ENCODE measurements at places on chromosomes 7 and 10. TPM values are rescaled to one million over a fixed set of nuclear protein-coding genes. Genes with fewer than 3 reads are reported as not detected.
A peak's percentile ranks its signal among the peaks of the same experiment; 100 is the strongest.

DNA sequence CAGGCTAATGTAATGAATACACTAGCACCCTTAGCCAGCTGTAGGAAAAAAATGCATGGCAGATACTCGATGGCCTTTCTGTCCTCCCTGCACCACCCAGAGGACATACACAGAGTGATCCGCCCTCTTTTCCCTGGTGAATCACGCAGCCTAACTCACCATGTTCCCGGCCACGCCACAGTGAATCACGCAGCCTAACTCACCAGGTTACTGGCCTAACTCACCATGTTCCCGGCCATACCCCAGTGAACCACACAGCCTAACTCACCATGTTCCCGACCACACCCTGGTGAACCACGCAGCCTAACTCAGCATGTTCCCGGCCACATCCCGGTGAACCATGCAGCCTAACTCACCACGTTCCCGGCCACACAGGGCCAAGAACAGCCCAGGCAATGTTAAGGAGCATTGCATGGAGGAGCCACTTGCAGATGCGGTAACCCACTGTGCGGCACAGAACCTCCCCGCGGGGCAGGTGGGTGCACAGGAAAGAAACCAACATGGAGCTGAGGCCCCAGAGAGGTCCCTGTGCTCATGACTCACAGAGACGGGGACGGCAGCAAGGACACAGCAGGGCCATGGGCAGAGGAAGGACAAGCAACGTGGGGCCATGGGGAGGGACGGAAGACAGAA lies 508.5 kb downstream of the DNAJB6 start:
- DNase-seq = no peak

DNA sequence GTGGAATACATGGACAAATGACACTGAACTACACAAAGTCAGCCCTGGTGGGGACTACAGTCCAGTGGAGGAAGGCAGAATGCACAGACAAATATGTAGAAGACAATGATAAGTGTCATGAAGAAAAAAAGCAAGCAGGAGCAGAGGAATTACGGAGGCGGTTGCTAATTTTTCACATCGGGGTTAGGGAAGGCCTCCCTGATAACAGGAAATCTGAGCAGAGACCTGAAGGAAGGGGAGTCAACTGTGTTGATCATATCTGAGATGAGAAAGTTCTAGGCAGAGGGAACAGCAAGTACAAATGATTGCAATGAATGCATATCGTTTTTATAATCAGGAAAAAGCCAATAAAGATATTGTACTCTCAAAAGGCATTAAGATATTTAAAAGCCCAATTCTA lies 14.0 kb downstream of the KIAA1549 start:
- DNase-seq = no peak

DNA sequence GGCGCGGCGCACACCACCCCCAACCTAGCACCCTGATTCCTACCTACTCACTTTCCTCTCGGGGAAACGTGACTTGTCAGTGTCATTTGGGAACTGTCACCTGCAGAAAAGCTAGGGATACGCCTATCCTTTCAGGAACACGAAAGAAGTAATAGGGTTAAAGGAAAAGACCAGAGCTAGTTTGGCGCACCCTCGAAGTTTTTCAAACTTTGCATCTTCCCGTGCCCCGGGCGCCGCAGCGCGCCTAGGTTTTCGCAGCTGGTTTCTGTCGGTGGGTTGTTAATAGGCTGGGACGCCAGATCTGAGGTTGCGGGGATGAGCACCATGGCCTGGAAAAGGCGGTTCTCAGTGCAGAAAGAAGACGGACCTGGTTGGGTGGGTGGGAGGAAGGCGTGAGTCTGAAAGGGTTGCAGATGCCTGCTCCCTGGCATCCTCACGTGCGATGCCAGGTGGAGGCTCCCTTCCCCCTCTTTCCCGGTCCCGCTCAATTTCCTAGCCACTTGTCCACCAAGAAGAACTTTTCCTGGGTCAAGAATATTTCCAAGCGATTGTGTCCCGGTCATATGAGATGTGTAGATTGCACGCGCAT lies 568 bp upstream of the MEOX2 start:
- DNase-seq = no peak

DNA sequence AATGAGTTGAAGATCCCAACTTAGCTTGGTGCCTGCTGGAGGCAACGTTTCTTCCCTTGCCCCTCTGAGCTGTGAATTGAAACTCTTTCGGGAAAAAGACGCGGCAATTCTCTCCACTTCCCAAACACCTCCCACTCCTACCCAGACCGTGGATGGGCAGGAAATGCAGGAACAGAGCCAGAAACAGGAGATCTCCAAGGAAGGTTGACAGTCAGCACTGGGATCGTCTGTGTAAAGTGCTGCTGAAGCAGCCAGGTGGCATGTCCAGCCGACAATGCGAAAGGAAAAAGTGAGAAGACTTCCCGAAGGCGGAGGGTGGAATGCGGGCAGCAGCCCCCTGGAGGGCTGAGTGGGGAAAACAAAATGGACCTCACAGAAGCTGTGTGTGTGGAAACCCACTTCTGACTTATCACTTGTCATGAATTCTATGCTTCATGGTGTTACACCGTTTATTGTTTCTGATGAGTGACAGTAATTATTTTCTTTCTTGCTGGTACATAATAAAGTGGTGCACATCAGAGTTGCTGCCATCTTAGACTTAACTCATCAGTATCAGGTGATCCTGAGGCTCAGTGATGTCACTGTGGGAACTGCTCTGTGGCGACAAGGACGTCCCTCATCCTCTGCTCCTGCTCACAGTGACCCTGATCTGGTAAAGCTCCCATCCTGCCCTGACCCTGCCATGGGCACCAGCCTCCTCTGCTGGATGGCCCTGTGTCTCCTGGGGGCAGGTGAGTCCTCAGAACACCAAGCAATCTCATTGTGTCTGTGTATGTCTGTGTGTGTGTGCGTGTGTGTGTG lies 220.5 kb upstream of the PRSS1 start:
- DNase-seq = no peak

GRCh38 chr7:24325708-24326107 lies 41.7 kb downstream of the NPY start:
- DNase-seq = no peak

DNA sequence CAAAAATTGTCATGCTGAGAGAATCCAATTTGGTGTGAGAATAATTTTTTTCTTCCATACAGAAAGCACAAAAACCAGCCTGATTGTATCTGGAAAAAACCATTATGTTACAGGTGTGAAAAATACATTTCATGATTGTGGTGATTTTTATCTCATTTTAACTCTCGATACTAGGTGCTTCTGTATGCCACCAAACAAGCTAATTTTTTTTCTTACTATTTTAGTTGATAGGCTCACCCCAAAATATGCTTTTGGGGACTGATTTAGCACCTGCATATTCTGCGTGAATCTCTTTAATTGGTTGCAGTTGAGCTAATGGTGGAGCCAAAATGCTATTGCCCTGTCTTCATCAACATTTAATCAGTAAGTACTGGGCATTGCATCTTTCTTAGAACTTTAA lies 1.9 kb downstream of the DMTF1 start:
- no peak for DNase-seq

GRCh38 chr10:77699080-77699645 lies 61.6 kb upstream of the KCNMA1 start:
- no peak for DNase-seq

- DNase-seq = no peak
Observed at GRCh38 chr10:119061352-119061751, 19.3 kb downstream of the EIF3A start.

DNA sequence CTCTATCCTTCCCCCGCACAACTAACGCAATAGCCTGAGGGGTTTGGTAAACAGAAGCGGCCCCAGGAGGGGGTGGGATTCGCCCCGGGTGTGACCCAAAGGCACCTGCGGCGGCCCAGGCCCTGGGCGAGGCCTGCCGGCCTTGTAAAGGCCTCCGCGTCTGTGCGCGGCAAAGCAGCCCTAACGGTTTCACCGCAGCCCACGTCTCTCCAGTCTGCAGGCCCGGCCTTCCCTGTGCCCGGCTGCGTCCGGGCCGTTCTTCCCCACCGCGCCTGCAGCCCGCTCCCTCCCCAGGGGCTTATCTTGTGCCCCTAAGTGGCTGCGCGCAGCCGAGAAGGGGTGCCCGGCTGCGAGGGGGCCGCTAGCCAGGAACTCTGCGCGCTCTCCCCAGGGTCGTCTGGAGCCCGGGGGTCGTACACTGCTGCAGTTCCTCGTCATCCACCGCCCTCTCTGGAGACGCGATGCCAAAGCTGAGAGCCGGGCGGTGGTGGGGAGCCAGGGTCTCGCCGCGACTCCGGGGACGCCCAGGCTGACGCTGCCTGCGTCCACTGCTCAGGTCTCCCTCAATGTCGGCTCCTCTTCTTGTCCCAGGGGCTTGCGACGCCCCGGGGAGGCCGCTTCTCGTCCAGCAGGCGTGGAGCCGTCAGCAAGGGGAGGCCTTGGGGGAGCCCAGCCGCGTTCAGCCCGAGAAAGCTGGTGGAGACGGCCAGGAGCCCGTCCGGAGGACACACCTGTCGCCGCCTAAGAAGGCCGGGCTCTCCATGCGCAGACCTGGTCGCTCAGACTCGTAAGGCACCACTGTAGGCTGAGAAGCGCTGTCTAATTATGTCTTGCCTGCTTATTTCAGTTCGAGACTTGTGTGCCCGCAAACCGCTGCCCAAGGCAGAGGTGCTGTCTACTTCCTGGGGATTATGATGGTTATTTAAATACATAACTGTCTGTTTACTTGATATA lies 132.3 kb downstream of the SPAG6 start:
- DNase-seq = no peak

DNA sequence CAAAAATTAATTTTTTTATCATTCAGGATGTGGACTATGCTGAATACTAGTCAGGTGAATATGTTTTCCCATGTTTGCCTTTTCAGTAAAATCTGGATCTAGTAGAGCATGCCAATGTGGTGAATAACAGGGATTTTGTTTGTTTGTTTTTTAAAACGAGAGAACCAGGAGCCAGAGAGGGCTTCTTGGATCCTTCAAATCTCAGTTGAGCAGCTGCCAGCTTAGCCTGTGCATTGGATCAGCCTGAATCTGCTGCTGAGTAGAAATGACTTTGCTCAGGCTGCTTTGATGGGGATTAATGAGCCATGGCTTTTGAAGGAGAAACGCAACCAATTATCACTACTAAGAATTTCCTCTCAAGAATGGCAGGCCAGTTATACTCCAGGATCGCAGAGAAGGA lies 493.8 kb downstream of the ARL4A start:
- no peak for DNase-seq

GRCh38 chr7:1912593-1913465 lies 242.8 kb downstream of the ELFN1 start:
- DNase-seq = peak; percentile 26

DNA sequence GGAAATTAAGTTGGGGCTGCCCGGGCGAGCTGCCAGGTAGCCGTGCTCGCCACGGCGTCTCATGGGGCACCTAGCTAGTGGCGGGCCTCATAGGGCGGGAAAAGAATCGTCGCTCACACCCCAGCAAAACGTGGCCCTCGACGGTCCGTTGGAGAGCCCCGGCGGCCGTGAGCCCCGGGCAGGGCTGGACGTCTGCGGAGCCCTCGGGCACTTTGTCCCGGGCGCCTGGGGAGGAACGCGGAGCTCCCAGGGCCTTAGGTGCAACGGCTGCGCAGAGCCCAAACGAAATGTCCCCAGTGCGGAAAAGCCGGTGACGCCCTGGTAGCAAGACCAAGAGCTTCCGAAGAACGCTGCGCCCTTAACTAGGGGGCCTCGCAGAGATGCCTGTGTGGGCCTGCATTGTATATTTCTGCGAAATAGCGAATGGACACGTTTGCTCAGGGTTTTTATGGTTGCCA lies 866 bp upstream of the SFMBT2 start:
- DNase-seq = no peak

DNA sequence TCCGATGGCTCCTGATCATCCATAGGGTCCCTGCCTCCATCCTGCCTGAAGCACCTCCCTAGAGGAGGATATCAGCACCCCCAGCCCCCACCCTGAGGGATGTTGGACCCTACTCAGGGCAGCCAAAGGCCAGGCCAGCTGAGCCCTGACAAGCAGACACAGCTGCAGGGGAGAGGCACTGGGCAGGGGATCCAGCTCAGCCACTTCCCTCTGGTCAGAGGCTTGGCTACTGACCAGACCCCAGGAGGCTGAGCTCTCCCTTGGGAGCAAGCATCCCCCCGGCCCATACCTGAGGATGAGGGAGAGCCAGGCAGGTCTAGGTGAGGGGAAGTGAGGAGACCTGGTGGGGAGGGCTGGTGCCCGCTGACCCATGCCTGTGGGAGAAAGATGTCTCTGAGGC lies 6.6 kb downstream of the LDB3 start:
- no peak for DNase-seq

DNA sequence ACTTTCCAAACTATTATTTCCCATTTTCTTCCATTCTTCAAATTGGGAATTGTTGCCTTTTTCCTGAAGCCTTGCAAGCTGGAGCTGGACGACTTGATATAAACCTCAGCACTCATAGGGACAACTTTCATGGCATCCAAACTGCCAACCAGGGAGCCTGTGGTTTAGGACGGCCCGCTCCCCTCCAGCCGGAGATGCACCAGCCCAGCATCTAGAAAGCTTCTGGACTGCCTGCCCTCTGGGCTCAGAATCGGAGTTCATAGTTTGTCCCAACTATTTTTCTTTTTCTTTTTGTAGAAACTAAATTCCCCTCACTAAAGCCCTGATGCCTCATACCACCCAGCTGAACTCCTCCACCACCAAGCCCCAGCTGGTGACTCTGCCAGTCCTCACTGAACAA lies 200.3 kb downstream of the DNAJB6 start:
- DNase-seq = no peak

DNA sequence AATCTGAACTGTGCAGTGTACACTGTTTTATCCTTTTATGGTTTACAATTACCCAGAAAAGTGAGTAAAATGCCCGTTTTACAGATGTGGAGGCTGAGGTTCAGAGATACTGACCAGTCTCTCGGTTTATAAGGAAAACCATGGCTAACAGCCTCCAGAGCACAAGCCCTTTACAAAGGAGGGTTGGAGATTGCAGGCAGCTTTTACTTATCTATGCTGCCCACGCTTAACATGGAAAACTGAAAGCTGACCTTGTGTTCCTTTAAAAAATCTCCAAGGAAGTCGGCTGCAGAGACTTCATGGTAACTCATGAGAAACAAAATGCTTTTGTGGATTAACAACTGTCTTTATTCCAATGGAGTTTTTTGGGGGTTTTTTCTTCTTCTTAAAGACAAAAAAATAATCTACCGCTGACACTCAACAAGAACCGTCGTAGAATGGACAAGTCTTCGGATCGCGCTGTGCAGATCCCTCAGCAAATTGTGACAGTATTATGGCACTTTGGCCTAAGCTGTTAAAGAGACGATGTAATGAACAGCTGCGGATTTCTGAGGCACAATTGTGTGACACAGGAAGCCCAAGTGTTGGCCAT lies 654 bp upstream of the SLF2 start:
- no peak for DNase-seq

The KCNIP2 gene
- 6.0 TPM for polyA plus RNA-seq

The CAV1 gene
- polyA plus RNA-seq = 196 TPM

The GRID2IP gene
- polyA plus RNA-seq = 0.18 TPM

The SLC13A4 gene
- polyA plus RNA-seq = 3.8 TPM

The MYL7 gene
- polyA plus RNA-seq = 5.1 TPM

The HPSE2 gene
- not detected for polyA plus RNA-seq

The SPRN gene
- polyA plus RNA-seq = 4.6 TPM

The VAX1 gene
- not detected for polyA plus RNA-seq

Data from hindlimb muscle (tissue), 1 donor.